ENCODE measurements at places on chromosomes 3 and 15. TPM values are rescaled to one million over a fixed set of nuclear protein-coding genes. Genes with fewer than 3 reads are reported as not detected.

The COL6A6 gene
- polyA plus RNA-seq, result 0.11 TPM

The TEX9 gene
- polyA plus RNA-seq, result 3.5 TPM

The COL7A1 gene
- polyA plus RNA-seq, result 0.35 TPM

The TMEM212 gene
- not detected for polyA plus RNA-seq

The CASR gene
- polyA plus RNA-seq, result not detected

The RTP4 gene
- polyA plus RNA-seq, result 3.5 TPM

The PCOLCE2 gene
- polyA plus RNA-seq, result 4.6 TPM

The SUCNR1 gene
- polyA plus RNA-seq, result 0.20 TPM

Measured in adrenal gland (tissue), 19 donors.